ENCODE measurements at places on chromosomes 13 and 19.

GRCh38 chr13:38543561-38543960, 143.3 kb upstream of the FREM2 start:
- DNase-seq: no peak

DNA sequence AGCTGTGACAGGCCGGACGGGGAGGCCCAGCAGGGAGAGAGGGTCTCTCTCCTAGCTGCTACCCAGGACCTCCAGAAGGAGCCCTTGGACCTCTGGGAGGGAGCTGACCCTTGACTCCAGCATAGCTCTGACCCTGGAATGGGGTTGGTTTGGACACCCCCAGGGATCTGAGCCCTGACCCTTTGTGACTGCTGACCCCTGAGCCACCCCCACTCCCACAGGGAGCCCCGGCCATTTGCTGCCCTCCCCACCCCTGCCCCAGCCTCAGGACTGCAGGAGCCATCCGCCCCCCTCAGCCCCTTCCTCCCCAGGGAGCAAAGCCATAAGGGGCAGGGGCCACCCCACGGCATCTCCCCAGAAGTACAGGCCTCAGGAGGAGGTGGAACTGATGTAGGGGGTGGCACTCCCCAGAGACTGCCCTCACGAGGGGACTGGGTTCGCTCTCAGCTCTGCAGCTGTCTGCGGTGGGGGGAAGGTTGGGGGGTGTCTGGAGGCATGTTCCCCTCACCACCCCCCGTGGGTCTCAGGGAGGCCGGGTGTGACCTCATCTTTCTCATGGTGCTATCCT, 7.0 kb downstream of the COX6B2 start:
- DNase-seq: no peak

GRCh38 chr13:34462843-34463242, 479.2 kb upstream of the NBEA start:
- no peak for DNase-seq

DNA sequence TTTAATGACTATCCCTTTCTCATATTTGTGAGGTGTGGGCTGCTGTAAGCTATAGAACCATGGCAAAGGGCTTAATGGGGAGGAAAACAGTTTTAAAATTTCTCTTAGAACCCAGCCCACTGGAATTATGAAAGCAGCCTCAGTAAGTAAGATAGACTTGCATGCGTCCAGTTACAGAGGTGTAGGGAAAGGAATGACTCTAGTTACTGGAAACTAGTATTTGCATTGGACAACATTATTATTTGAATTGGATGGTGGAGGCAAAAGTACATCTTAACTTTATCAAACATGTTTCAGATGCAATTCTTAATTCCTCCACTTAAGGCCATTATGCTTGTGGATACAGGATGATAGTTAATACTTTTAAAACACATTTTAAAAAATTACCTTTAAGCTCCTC, 292.9 kb downstream of the SPRY2 start:
- DNase-seq: no peak

DNA sequence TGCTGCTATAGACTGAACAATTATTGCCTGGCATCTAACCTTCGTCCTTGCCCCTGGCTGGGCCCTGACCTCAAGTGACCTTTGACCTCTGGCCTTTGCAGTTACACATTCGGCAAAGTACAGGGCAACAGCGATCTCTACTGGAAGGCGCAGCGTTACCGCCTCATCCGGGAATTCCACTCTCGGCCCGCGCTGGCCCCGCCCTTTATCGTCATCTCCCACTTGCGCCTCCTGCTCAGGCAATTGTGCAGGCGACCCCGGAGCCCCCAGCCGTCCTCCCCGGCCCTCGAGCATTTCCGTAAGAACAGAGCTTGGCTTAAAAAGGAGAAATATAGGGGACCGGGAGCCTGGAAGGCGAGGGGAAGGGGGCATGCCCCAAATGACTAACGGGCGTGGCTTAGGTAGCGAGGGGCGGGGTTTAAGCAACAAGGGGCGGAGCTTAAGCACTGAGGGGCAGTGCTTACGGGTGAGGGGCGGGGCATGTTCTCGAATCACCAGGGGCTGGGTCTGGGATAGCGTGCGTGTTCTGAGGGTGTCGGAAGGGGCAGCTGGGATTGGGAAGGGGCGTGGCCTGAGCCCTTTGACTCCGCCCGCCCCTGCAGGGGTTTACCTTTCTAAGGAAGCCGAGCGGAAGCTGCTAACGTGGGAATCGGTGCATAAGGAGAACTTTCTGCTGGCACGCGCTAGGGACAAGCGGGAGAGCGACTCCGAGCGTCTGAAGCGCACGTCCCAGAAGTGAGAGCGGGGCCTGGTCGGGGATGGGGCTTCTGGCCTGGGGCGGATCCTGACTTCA, 52.7 kb downstream of the TRPM4 start:
- no peak for DNase-seq

- DNase-seq: no peak
Observed at GRCh38 chr19:49243726-49244125, 81.3 kb downstream of the SLC6A16 start.

GRCh38 chr13:20408181-20408580, 117.5 kb downstream of the CRYL1 start:
- DNase-seq: no peak

- DNase-seq: no peak
Observed at GRCh38 chr19:44567745-44568144, 38.3 kb upstream of the CEACAM20 start.

- DNase-seq: no peak
Observed at GRCh38 chr19:48479686-48480085, 10.5 kb downstream of the CYTH2 start.

DNA sequence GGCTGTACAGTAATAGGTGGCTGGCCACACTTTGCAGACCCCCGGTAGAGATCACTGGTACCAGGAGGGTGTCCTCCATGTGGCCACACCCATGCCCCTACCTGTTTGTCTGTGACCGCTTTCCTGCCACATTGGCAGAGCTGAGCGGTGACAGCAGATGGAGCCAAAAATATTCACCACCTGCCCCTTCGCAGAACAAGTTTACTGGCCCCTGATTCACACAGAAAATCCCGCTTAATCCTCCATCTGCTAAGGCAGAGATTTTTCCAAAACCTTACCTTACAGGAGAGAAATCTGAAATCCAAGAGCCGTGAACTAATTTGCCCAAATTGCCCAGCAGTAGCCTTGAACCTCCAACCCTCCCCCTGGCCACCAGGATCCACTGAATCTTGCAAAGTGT, 52.1 kb downstream of the MYO9B start:
- no peak for DNase-seq

DNA sequence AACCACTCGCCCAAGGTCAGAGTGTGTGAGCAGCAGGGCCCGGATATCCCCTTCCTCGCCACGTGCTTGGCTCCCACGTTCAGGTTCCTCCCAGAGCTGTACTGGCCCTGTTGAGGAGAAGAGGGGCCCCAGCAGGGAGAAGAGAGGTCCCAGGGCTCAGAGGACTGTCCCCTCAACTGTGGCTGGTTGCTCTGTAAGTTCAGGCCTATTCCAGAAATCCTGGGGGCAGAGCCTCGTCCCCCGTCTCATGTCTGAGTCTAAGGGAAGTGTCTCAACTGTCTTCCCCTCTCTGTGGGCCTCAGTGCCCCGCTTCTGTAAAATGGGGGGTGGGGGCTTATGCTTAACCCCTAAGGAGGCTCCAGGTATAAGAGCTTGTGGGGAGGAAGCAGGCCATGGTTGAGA, 3.9 kb downstream of the PPP5C start:
- DNase-seq: no peak

GRCh38 chr19:33887891-33888290, 91.2 kb downstream of the KCTD15 start:
- no peak for DNase-seq

DNA sequence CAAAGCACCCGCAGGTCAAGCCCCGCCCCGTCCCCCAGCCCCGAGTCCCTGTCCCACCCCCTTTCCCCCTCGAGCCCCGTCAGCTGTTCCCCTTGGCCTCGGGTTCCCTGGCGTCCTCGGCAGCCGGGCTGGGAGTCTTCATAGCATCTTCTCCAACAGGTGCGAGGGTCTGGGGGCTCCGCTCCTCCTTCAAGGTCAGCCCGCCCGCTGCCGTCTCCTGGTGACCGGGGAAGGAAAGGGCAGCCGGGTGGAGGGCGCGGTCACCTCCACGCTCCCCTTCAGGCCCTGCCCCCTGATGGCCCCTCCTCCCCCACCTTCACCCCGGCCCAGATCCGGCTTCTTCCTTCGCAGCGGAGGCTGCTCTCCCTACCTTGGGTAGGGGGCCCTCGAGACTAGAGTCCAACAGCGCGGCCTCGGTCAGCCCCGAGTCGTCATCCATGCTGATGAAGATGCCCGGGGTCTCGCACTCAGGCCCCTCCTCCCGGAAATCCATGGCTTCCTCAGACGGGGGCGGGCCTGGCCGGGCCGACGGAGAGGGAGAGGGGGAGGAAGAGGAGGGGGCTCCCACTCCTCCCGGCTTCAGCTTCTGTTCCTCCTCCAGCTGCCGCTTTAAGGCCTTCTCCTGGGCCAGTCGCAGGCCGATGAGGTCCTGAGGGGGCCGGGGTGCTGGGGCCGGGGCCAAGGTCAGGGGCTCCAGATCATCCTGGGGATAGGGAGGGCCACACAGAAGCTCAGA, 541 bp upstream of the RSPH6A start:
- no peak for DNase-seq

GRCh38 chr13:49238621-49239020, 9.1 kb upstream of the CDADC1 start:
- DNase-seq: no peak

DNA sequence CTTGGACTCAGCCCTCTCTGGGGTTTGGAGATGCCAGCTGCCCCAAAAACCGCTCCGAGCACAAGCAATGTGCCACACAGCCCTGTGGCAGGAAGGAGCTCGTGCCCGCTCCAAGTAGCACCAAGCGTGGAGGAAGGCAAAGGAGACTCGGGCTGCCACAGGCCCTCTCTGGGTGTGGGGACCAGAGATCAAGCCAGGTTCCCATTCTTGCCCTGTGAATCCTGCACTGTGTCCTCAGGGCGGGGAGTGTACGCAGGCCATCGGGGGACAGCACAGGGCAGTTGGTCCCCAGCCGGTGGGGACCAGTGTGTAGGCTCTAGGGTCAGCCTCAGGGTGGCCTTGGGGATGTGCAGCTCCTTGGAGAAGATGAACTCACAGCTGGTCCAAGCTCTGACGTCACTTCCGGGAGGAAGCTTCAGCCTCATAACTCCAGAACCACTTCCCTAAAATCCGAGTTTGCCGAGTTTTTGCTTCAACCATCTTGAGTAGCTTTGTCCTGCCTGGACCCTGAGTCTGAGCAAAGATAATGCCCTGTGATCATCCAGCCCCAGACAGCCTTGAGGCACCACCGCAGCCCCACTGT, 9.3 kb upstream of the CPAMD8 start:
- no peak for DNase-seq

DNA sequence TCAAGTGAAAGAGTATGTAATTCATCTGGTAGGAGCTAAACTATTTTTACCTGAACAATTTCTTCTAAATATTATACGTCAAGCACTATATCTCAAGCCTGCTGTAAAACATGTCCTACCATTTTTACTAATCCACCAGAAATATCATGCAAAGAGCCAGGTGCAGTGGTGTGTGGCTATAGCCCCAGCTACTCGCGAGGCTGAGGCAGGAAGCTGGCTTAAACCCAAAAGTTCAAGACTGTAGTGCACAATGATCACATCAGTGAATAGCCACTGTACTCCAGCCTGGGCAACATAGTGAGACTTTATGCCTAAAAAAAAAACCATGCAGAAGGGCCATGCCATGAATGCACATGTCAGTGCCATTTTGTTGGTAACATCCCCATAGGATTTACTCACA, 20.7 kb upstream of the CLN5 start:
- no peak for DNase-seq

GRCh38 chr13:73074926-73075325, 16.1 kb downstream of the KLF5 start:
- no peak for DNase-seq

DNA sequence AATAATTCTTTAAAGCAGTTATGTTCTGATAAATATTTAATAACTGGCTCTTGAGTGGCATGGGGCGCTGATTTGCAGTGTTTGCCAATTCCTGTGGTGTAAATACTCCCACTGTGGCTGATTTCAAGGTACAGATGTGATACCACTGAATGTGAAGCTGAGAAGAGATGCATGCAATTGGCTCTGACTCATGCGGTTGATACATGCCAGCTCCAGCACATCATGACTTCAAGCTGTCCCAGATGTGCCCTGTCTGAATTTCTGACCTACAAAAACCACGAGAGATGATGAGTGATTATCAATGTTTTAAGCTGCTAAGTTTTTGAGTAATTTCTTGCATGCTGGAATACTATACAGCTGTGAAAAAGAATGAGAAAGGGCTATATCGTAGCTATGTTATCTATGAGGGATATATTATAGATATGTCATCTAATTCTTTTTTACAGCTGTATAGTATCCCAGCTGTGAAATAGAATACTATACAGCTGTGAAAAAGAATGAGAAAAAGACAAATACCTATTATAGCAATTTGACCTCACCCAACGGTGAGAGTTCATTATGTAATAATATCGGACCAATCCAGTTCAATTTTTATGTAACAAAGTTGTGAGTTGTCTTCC, 7.6 kb upstream of the ACSBG2 start:
- DNase-seq: no peak

DNA sequence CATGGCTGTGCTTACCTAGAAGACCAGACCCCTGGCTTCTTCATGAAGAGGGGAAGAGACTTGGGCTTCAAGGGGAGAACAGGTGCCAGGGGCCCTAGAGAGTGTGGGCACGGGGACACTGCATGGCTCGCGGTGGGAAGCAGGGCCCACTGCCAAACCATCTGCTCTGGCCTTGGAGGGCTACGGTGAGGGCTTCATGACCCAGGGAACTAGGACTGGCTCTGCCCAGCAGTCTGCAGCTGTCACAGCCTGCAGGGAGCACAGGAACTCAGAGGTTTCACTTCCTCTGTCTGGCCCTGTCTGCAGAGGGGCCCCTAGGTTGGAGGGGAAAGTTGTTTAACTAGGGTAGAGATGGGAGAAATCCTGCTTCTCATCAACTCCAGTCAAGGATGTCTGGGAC, 4.3 kb downstream of the ERCC1 start:
- peak; percentile 59 for DNase-seq

GRCh38 chr13:43784496-43784895, 2.3 kb downstream of the ENOX1 start:
- no peak for DNase-seq

- no peak for DNase-seq
Observed at GRCh38 chr13:111614009-111614408, 293.6 kb downstream of the TEX29 start.

- no peak for DNase-seq
Observed at GRCh38 chr13:50236898-50237318, 221.7 kb downstream of the KCNRG start.

All from DMS 273 treated with DMSO at 0.1 percent for 48 hours (cell line).